ENCODE measurements at places on chromosomes 13 and 19. TPM values are rescaled to one million over a fixed set of nuclear protein-coding genes. Genes with fewer than 3 reads are reported as not detected.

S1PR5 gene
- not detected for total RNA-seq

TRPM4 gene
- total RNA-seq: 26.6 TPM

RNF17 gene
- not detected for total RNA-seq

KIR3DL1 gene
- total RNA-seq: not detected

NOTCH3 gene
- 22.8 TPM for total RNA-seq

CRX gene
- not detected for total RNA-seq

VSTM1 gene
- total RNA-seq: not detected

GRCh38 chr13:66585669-66586203 is 644.4 kb downstream of the PCDH9 start:
- DNase-seq: no peak

DNA sequence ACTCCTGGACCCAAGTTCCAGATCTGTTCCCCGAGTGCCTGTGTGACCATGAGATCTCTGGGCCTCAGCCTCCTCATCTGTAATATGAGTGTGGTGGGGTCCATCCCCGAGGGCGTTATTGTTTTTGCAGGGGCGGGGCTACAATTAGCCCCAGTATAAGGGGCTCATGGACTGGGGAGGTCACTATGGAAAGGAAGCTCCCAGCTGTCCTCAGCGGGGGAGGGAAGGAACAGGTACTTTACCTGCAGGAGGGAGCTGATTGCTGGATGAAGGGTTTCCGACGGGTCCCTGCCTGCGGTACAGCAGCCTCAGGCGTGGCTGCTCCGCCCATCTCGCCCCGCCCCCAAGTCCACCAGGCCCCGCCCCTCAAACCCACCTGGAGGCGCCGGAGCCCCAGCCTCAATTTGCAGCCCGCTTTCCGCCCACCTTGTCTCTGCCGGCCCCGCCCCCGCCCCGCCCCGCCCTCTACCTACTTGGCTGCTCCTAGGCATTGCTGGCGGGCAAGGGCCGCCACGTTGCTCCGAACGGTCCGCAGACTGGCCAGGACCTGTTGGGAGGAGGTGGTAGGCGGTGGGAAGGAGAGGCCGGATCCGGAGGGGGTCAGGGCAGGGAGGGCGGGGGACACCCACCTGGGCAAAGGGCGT is 5.5 kb downstream of the PDE4C start:
- DNase-seq: no peak

DNA sequence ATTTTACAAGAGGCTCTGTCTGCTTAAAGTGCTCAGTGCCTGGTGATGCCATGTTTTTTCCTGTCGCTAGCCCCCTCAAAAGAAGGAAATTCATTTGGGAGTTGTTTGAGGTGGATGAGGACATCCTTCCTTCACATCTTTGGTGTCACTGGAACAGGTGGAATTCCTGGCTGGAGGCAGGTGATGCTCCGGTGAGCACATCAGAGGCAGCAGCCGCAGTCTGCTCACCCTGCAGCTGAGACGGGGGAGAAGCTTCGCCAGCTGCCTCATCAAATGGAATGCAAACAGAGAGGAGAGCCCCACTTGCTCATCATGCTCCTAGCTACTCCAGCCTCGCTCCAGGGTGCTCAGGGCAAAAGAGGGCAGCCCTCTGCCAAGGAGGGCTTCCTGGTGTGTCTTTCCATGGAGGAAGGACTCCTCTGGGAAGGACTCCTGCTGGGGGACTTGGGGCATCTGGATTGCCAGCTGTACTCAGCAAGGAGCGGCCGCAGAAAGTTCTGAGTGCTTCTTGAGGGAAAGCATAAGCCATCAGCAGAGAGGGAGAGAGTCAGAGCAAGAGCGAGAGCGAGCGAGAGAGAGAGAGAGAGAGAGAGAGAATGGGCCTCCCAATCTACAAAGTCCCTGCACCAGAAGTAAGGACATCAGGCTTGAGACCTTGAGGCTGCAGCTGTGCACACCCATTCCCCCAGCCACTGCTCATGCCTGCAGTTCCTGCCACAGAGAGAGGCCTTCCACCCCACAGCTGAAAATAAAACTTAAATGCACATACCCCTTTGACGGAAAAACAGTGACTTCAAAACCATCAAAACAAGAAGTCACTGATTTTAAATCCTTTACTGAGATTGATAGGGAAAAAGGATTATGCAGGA is 74.3 kb upstream of the UBL3 start:
- no peak for DNase-seq

DNA sequence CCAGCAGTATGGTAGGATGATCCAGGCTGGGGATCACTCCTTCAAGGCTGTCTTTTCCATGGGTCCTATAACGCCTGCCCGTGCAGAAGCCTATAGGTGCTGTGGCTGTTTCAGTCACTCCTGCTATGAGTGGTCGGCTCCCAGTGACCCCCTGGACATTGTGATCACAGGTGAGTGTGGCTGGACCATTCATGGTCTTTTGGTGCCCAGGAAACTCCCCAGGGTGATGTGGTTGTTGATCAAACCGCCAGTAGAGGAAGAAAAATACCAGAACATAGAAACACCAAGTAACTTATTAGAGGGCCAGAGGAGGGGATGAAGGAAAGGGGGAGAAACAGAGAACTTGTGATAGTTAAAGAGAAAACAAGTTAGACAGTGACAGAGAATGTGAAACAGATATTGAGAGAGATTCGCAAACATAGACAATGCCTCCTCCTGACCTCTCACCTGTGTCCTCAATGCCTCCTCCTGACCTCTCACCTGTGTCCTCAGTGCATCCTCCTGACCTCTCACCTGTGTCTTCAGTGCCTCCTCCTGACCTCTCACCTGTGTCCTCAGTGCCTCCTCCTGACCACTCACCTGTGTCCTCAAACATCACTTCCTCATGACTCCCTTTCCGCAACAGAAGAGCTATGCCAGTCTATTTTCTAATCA is 19.4 kb downstream of the LAIR2 start:
- DNase-seq: no peak

- DNase-seq: no peak
Observed at GRCh38 chr19:48695743-48696352, at the start of gene FUT2. FUT2 (plus strand) TSS chr19:48695971; CDS start chr19:48702957, 6,986 bp downstream.

DNA sequence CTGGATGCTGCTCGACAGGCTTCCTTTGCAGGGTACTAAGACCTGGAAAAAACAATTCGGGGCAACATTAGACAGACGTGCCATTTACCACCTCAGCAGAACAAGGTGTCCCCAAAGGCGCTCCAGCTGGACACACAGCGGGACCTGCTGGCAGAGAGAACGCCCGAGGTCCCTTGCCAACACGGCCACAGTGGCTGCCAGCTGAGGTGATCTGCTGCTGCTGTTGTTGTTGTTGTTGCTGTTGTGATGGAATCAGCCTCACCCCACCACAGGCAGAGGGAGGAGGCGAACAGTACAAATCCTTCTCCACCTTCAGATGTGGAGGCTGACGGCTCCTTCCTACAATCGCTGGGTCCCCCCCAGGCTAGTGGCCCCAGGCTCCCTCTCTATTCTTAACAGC is 25.2 kb downstream of the ANKRD27 start:
- DNase-seq: peak; percentile 87

GRCh38 chr19:51143486-51143885 is 1.4 kb downstream of the SIGLEC7 start:
- no peak for DNase-seq

GRCh38 chr19:46607448-46607841 is 6.3 kb downstream of the CALM3 start:
- peak; percentile 21 for DNase-seq

DNA sequence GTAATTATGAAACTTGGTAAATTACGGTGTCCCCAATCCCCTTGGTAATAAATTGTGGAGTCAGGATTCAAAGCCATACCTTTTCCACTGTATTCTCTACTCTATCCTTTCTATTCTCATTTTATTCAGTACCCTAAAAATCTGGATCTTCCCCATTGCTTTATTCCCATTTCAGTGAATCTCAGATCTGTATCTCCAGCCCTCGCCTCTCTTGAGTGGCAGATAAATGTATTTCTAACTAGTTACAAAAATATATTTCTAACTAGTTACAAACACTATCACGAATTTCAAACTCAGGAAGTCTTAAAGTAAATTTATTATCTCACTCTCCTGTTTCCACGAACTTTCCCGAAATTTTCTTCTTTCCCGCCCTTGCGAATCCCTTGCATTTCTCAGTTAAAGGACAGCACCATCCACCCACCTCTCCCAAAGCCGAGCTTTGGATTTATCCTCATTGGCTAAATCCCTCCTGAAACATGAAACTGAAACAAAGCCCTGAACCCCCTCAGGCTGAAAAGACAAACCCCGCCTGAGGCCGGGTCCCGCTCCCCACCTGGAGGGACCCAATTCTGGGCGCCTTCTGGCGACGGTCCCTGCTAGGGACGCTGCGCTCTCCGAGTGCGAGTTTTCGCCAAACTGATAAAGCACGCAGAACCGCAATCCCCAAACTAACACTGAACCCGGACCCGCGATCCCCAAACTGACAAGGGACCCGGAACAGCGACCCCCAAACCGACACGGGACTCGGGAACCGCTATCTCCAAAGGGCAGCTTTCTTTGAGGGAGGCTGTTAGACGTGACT is 164.3 kb upstream of the PABPC3 start:
- no peak for DNase-seq

GRCh38 chr13:24505256-24505655 is 7.3 kb downstream of the PARP4 start:
- DNase-seq: no peak

- no peak for DNase-seq
Observed at GRCh38 chr19:39916236-39916635, 18.2 kb downstream of the FCGBP start.

DNA sequence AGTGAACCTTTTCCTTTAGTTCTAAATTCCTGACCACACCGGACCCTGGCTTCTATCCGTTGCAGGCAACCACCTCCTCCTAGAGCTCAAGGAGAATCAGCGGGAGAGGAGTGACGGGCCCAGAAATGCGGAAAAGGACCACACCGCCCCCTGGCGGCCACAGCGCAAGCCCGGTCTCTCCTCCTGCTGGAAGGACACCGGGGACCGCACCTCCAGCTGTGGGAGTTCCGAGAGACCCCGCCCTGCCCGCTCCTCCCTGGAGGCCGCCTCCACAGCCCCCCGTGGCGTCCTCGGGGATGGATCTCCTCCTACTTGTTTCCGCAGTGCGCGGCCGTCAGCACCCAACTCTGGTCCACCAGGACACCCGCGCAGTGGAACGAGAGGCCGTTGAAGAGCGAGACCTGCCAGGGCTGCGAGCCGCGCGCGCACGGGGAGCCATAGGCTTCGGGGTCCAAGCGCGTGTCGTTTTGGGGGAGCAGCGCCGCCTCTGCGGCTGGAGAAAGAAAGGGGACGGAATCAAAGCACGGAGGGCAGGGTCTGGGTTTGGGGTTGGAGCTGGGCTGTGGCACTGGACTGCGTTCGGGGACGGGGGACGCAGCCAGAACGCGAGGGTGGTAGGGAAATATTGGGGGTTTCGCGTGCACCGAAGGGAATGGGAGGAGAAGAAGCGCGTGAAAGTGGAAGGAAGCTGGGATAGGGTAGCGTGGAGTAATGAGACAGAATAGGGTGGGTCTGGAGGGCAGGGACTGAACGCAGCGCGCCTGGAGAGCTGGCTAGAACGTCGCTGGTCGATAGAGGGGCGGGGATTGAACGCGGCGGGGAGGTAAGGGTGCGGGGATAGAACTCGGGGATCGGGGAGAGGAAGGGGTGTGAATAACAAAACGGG is 2.5 kb downstream of the KLK10 start:
- DNase-seq: no peak

DNA sequence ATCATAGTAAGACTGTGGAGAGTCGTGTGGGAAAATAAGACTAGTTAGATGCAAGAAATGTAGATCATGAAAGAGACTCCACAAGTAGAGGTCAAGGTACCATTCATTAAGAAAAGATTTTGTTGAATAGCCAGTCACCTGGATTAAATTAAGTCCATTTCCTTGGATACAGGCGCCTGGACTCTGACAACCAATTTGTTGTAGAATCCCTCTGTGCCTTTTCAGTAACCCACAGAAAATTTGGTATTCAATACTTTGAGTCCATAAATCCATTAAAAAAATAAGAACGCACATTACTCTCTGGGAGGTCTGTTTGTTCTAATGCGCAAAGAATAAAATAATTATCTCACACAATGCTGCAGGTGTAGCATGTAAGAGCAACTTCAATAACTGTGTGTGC is 469.4 kb downstream of the KLF12 start:
- DNase-seq: no peak

DNA sequence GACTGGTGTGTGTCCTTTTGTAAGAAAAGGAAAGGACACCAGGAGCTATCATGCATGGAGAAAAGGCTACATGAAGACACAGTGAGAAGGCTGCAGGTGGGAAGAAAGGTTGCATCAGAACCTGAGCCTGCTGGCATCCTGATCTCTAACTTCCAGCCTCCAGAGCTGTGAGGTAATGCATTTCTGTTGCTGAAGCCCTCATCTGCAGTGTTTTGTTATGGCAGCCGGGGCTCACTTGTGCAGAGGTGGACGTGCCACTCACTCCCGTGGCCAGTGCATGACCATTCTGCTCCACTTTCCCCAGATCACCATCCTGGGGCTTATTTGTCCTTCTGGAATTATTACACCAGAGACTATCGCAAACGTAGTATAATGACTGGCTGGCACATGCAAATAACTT is 155.3 kb downstream of the IRS2 start:
- DNase-seq: no peak

Measured in left ventricle myocardium superior (tissue), 1 donor.